CD4-positive, alpha-beta T cell treated with Interleukin-6 at 100 ng/mL for 8 hours (primary cell): ENCODE measurements at places on chromosomes 7 and 10.

DNA sequence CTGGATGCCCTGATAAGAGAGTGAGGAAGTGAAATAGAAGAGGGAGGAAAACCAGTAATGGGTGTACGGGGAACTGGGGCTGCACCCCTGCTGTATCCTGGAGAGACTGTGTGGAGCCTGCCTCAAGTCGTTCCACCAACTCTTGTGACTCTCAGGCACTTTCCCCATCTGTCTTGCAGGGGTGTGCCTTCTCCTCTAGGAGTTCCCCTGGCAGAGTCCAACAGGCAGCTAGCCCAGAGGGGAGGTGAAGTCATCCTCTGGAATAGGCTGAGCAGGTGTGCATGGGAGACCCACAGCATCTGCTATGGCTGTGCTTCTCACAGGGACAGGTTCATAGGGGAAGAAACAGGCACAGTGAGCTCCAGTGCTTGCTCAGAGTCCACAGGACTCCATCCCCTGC lies 46.8 kb downstream of the WIPF3 start:
- no peak for DNase-seq

DNA sequence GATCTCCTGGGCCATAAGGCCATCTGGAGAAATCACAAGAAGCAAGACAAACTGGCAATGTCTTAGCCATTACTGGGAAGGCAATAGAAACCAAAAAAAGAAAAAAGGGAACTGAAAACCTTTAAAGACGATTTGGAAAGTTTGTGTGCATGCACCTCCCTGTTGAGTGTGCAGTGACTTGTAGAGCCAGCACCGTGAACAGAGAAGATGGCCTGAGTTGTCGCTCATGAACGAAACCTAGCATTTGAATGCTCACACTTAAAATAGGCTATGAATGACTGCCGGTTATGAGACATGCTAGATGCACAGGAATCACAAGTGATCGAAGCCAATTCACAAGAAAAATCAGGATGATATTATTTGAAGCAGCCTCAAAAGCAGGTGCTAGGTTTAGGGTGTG lies 151.3 kb upstream of the ADO start:
- no peak for DNase-seq

DNA sequence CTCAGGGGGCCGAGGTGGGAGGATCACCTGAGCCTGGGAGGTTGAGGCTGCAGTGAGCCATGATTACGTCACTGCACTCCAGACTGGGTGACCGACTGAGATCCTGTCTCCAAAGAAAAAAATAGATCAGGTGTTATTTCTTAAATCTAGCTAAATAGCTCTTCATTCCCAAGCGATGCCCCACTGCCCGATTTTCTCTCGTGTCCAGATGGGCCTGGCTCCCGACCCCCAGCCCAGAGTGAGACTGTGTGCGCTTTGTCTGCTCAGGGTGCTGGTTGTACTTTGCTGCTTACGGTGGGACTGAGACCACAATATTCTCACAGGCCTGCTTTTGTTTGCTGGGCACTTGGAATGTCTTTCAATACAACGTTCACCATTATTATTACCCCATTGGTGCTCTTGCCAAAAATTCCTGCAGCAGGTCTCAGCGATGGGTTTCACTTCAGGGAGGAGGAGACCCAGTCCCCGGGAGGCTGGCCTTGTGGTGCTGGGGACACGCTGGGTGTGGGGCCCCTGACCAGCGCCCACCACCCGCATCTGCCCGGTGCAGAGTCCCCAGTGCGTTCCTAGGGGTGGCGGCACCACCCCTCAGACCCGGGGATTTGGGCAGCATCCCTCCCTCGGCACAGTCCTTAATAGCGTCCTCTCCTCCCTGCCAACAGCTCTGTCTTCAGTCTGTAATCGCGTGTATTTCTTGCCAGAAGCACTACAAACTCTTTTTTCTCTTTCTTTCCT lies 20.4 kb upstream of the DPYSL4 start:
- DNase-seq: no peak

DNA sequence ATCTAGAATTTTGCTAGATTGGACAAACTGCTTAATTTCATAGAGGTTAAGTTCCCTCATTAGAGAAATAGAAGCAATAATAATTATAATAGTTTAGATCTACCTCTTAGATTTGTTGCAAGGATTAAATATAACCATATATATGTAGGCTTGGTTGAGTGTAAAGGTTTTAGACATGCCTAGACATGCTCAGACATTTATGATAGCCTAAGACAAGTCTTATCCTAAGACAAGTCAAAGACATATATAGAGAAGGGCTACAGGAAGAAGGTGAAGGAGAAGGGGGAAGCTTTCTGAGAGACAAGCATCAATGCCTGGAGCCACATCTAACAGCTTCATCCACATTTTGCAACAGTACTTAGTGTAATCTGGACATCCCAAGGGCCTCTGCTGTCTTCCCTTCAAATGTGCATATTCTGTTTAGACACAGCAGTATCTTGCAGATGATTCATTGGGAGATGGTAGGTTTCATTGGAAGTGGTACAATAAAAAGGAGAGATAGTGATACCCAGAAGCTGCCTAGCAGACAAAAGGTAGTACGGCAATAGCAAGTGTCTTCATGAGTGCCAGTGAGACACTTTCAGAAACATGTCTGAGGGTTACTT lies 146.5 kb downstream of the HGF start:
- no peak for DNase-seq

DNA sequence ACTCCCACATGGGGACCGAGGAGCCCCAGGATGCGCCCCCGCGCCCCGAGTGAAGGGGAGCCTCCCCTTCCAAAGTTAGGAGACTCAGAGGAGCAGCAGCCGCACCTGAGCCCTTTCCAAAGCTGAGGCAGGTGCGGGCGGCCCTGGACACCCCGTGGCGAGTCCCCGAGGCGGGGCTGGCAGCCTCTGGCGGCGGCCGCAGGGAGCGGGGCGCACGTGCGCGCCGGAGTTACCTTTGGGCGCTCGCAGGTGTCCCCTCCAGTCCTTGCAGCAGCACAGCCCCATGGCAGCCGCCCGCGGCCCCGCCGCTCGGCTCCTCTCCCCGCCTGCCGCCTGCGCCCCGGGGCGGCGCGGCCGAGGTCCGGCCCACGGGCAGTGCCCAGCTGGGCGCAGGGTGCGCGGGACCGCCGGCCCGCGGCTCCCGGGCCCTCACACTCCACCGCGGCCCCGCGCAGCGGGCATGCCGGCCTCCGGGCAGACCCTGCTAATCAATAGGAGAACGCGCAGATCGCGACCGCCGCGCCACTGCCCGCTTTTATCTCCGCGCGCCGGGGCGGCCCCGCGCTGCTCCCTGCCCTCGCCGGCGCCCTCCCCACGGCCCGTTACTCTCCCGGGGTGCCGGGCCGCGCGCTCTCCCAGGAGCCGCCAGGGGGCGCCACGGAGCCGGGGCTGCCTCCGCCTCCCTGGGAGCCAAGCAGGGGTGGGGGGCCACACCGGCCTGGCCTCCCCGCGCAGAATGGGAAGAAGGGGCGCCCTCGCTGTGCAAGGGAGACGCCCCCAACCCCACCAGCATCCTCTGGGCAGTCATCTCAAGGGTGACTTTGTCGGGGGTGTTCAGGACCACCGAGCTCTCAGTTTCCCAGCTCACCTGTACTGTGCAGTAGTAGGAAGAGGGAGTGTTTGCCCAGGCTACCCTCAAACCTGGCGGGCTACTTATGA lies 80.8 kb downstream of the ARHGAP22 start:
- DNase-seq: no peak

- no peak for DNase-seq
Observed at GRCh38 chr7:26493737-26494428, 202.2 kb downstream of the SNX10 start.

DNA sequence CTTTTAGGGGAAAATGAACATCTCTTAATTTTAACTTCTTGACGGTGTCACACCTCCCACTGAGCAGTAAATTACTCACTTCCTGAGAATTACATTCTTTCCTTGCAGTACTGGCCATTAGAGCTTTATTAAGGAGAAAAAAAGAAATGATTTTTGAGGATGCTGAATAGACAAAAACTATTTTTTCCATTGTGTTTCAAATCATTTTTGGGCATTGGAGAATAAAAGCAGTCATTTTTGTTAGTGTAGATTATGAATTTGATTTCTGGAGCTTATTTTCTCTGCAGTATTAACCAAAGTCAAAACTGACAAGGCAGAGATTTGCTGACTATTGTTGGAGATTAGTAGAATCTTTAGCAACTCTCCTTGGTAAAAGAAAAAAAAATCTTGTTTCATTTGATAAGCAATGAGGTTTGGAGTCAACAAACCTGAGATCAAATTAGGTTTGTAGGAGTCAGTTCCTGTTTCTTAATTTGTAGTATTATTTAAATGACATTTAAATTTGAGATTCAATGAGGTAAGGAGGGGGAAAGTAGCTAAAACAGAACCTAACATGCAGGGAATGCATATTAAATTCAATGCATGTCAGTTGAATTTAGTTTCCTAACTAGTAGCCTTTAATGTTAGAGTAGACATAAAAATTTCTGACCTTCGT lies 70.6 kb downstream of the AP3M1 start:
- no peak for DNase-seq

DNA sequence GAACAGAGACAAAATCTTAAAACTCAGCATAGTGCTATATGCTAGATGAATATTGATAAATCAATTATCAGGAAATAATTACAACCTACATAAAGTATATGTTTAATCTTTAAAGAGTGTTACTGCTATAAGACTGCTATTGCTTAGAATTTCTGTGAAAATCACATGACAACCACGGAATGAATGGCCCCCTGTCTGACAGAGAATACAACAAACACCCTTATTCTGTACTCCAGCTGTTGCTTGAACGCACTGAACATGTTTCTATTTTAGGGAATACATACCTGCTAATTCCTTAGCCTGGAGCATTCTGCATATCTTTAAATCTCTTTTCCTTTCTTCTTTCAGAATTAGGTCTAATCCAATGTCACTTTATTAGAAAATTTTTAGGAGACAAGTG lies 452.4 kb upstream of the PHF14 start:
- no peak for DNase-seq

DNA sequence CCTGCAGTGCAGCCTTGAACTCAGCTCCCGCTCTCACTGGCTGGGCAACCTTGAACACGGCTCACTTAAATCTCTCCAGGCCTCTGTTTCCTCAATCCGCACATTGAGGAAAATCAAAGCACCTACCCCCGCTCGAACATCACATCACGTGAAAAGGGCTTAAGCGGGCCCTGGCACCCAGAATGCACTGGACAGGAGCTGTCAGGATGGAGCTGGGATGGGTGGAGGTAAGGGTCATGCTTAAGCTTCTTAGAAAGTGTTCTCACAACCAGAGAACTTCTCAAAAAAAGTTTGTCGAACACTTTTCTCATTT lies 55.7 kb upstream of the MGMT start:
- no peak for DNase-seq

DNA sequence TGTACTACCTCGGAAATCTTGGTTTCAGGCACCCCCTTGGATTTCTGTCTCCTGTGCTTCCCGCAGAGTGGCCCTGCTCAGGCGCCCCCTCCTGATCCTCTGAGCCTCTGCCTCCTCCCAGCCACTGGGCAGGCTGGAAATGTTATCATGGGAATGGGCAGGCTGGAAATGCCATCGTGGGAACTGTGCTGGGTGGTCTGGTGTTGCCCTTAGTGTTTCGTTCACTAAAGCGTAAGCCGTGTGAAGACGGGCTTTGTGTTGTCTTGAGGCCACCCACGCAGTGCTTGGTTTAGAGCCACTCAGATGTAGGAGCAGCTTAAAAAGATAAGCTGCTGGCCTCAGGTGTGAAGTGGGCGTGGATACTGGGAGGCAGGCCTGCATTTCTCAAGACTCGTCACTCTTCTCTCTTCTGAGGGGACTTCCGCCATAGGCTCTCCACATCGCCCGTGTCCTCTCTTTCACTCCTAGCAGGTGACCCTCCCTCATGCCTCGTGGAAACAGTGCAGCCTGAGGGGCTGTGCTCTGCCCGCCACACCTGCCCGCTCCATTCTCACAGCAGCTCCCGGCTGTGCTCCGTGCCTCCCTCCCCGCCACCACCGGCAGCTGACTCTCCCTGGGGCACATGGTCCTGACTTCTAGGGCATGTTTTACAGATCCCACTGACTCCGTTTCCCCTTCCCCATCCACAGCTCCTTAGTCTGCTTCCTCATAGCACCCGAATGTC lies 28.5 kb downstream of the PPP2R2D start:
- no peak for DNase-seq

- DNase-seq: no peak
Observed at GRCh38 chr7:33495207-33495606, 365.8 kb downstream of the BBS9 start.

GRCh38 chr7:45178241-45179225 lies 20.9 kb downstream of the RAMP3 start:
- DNase-seq: no peak

DNA sequence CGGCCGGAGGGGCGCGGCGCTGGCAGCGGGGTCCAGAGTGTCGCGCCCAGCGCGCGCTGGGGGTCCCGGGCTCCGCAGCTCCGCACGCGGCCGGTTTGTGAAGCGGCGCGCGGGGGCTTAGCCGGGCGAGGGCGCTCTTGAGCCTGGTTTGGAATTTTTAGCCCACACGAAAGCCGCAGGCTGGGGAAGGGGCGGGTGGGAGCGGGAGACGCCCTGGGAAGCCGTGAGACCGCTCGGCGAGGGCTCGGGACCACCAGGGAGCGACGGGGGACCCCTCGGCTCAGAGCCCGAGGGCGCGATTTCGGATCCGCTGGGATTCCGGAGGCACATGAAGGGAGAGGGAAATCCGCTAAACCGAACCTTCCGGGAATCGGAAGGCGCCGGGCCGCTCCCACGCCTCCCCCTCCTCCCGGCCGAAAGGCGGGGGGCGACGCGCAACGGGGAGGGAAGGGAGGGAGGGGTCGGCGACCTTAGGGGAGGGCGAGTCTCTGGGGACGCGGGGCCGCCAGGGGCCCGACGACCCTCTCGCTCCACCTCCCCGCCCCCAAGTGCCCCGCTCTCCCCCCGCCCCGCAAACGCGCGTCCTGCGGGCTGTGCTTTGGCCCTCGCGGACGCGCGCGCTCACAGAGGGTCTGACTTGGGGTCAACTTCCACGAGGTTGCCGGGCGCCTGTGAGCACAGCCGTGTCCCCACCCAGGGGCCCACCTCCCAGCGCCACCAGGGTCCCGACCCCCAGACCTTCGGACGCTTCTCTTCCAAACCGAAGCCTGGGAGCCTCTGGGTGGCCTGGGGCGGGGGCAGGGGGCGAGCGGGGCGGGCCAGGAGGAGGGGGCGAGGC lies 5.1 kb upstream of the ELFN1 start:
- peak; percentile 27 for DNase-seq

DNA sequence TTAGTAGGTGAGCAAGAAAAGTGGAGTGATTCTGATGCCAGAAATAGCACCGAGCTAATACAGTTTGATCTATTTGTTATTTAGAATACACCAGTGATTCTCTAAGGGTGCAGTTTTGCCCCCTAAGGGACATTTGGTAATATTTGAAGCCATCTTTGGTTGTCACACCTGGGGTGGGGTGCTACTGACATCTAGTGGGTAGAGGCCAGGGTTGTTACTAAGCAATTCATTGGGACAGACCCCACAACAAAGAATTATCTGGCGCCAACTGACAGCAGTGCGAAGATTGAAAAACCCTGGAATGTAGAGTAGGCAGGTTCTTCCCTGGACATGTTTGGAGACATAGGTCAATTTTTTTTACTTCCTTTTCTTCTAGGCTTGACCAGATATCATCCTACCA lies 14.6 kb downstream of the PALS2 start:
- peak; percentile 46 for DNase-seq

- no peak for DNase-seq
Observed at GRCh38 chr10:31580646-31581045, 261.6 kb downstream of the ZEB1 start.

- no peak for DNase-seq
Observed at GRCh38 chr7:43099750-43100149, 12.7 kb upstream of the HECW1 start.
